ENCODE measurements at places on chromosomes 2 and 18. TPM values are rescaled to one million over a fixed set of nuclear protein-coding genes. Genes with fewer than 3 reads are reported as not detected.

DNA sequence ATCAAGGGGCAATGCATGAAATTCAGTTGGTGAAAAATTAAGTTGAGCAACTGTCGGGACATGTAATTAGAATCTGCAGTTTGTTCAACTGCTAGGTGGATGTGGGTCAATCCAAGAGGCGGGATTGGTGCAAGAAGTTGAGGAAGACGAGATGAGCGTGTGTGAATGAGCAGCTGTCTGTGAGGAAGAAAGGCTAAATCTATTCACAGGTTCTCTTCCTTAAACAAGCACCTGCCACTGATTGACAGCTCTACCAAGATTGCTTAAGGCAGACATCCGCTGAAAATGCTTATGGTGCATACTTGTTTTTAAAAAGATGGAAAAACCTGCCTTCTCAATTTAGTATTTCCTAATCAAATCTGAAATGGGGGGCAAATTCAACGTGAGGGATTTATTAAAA lies 323.4 kb upstream of the THUMPD2 start:
- no peaks in the 10 kb centered on the region for H3K4me1 ChIP-seq
- H3K36me3 ChIP-seq = no peaks in the 10 kb centered on the region
- DNase-seq = no peak
- no peaks in the 10 kb centered on the region for H3K27me3 ChIP-seq

The UGT1A4 gene
- not detected for total RNA-seq

The TPO gene
- total RNA-seq = not detected

The EIF5B gene
- 96.2 TPM for total RNA-seq

The MDH1B gene
- 0.81 TPM for total RNA-seq

GRCh38 chr2:46187112-46187618 lies 110.0 kb upstream of the EPAS1 start:
- H3K27me3 ChIP-seq = no peaks in the 10 kb centered on the region
- peak overlapping the region; percentile 38 for H3K4me3 ChIP-seq
- no peak overlapping the region for H3K27ac ChIP-seq

DNA sequence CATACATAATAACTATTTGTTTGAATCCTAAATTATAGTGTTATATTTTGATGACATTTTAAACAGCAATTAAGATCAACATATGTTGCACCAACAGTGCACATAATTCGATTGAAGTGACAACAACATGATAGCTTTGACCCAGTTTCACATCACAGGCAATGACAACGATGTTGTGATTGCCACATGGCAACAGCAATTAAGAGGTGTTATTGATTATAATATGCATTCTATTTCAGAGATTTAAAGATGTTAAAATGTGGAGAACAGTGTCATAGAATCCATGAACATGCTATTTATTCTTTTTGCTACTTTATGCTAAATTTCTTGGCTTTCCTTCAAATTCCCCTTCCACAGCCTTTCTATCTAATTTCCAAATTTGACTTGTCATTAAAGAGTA lies 68.3 kb upstream of the STAT1 start:
- H3K4me1 ChIP-seq = peaks cover 8% of the 10 kb centered on the region
- H3K27ac ChIP-seq = no peak overlapping the region
- no peaks in the 10 kb centered on the region for H3K27me3 ChIP-seq

DNA sequence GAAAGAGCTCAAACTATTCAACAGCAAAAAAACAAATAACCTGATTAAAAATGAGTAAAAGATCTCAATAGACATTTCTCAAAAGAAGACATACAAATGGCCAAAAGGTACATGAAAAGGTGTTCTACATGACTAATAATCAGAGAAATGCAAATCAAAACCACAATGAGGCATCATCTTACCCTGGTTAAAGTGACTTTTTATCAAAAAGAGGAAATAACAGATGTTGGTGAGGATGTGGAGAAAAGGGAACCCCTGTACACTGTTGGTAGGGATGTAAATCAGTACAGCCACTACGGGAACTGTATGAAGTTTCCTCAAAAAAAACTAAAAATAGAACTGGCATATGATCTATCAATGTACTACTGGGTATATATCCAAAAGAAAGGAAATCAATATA lies 39.8 kb upstream of the TMEM163 start:
- H3K36me3 ChIP-seq = no peaks in the 10 kb centered on the region
- no peaks in the 10 kb centered on the region for H3K4me1 ChIP-seq
- no peak overlapping the region for H3K4me3 ChIP-seq

- no peaks in the 10 kb centered on the region for H3K36me3 ChIP-seq
- no peaks in the 10 kb centered on the region for H3K27me3 ChIP-seq
- peak overlapping the region; percentile 13 for H3K27ac ChIP-seq
- peaks cover 98% of the 10 kb centered on the region for H3K4me1 ChIP-seq
- DNase-seq = no peak
Measured at GRCh38 chr2:197207106-197207505, 103.5 kb downstream of the ANKRD44 start.

DNA sequence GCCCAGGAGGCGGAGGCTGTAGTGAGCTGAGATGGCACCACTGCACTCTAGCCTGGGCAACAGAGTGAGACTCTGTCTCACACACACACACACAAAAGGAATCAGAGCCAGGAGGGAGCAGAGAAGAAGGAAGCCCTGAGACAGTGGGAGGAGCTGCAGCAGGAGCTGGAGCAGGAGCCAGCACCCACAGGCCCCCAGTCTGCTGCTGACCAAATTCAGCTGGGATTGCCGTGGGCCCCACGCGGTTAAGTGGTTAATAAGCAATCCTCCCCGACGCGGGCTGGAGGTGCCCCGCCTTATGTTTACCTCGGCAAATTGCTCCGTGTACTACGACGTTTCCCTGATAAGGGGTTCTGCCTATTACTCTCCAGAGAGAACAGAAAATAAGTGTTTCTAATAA lies 265.3 kb downstream of the TWIST2 start:
- H3K36me3 ChIP-seq = peaks cover 9% of the 10 kb centered on the region
- H3K4me1 ChIP-seq = no peaks in the 10 kb centered on the region
- H3K4me3 ChIP-seq = no peak overlapping the region
- DNase-seq = no peak
- H3K27me3 ChIP-seq = no peaks in the 10 kb centered on the region
- no peak overlapping the region for H3K27ac ChIP-seq

GRCh38 chr2:45583977-45584376 lies 27.1 kb downstream of the SRBD1 start:
- DNase-seq = no peak
- H3K27ac ChIP-seq = no peak overlapping the region
- no peaks in the 10 kb centered on the region for H3K4me1 ChIP-seq
- no peaks in the 10 kb centered on the region for H3K27me3 ChIP-seq

DNA sequence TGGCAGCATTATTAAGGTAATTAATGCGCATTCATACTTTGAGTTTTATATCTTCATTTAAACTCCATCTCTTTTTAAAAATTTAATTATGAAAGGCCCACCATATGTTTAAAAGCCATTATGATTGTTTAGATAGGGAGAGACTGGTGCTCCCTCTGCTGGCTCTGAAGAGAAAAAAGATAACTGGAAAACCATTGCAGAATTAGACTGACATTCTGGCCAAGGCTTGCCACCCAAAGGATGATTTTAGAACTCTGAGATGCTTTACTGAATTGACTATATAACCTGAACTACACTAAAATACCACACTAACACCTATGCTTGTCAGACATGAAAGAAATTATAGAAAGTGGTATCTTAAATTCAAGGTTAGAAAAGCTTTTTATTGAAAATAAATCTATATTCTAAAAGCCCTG lies 127.6 kb upstream of the SPOPL start:
- H3K27me3 ChIP-seq = no peaks in the 10 kb centered on the region
- no peak overlapping the region for H3K4me3 ChIP-seq
- DNase-seq = no peak
- no peak overlapping the region for H3K27ac ChIP-seq
- no peaks in the 10 kb centered on the region for H3K4me1 ChIP-seq

DNA sequence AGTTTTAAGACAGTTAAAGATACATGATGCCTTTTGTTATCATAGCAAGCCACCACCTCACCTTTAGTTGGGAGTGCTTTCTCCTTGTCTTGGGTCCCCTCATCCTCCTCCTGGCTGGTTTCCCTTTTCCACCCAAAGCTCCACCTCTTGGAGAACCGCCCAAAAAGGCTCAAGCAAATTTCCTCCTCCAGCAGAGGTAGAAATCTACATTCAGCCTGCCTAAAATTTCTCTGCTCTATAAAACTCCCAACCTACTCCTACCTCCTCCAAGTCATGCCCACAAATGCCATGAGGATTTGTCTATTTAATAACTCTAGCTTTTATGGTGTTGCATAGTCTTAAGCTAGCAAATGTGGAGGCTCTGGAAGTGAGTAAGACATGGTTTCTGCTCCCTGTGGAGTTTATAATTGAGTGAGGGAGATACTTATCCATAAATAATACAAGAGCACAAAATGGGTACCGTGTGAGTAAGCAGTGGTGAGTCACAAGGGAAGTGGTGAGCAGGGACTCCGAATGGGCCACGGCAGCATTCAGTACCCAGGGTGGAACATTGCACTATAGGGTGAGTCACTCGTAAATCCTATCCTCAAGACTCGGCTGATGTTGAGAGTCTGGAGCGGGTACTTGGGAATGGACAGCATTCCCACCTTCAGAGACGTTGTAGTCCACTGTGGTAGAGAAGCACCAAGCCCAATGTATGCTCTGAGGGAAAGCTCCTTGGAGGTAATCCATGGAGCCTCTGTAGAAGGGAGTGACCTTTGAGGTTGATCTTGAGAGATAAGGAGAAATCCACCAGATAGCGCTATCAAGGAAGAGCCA lies 146.3 kb downstream of the RTN4 start:
- no peaks in the 10 kb centered on the region for H3K27me3 ChIP-seq
- no peak overlapping the region for H3K27ac ChIP-seq
- H3K4me1 ChIP-seq = peaks cover 8% of the 10 kb centered on the region
- DNase-seq = peak; percentile 19
- H3K4me3 ChIP-seq = no peak overlapping the region

GRCh38 chr2:36781907-36782720 lies 85.6 kb downstream of the VIT start:
- H3K27me3 ChIP-seq = no peaks in the 10 kb centered on the region
- no peak for DNase-seq
- H3K4me1 ChIP-seq = no peaks in the 10 kb centered on the region
- H3K36me3 ChIP-seq = no peaks in the 10 kb centered on the region
- H3K27ac ChIP-seq = no peak overlapping the region

The TMEM87B gene
- 16.8 TPM for total RNA-seq

GRCh38 chr2:9052821-9053533 lies 49.5 kb upstream of the MBOAT2 start:
- H3K36me3 ChIP-seq = no peaks in the 10 kb centered on the region
- H3K4me3 ChIP-seq = no peak overlapping the region
- H3K27ac ChIP-seq = no peak overlapping the region
- peaks cover 5% of the 10 kb centered on the region for H3K4me1 ChIP-seq
- DNase-seq = no peak

GRCh38 chr2:25339211-25339674 lies 2.5 kb downstream of the DNMT3A start:
- H3K27me3 ChIP-seq = no peaks in the 10 kb centered on the region
- no peak overlapping the region for H3K27ac ChIP-seq

GRCh38 chr18:9897129-9897528 lies 11.4 kb downstream of the TXNDC2 start:
- DNase-seq = no peak
- no peaks in the 10 kb centered on the region for H3K36me3 ChIP-seq
- H3K27ac ChIP-seq = peak overlapping the region; percentile 24
- no peak overlapping the region for H3K4me3 ChIP-seq
- no peaks in the 10 kb centered on the region for H3K27me3 ChIP-seq

DNA sequence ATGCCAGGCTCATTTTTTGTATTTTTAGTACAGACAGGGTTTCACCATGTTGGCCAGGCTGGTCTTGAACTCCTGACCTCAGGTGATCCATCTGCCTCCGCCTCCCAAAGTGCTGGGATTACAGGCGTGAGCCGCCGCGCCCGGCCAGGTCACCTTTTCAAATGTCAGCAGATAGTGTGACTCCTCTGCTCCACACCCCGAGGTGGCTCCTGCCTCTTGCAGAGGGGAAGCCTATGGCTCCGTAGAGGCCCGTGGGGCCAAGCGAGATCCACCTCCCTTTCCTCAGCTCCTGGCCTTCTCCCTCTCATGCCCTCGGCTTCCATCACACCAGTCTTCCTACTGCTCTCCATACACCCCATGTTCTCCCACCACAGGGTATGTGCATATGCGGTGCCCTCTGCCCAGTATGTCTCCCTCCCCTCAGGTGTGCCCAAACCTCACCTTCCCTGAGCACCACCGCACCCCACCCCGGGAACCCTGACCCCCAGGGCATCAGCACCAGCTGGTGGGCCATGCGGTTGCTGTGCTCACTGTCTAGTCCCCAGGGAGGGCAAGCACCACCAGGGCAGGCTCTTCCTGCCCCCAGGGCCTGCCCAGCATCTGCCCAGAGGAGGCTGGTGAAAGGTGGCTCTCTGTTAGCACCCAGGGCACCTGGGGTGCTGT lies 10.7 kb downstream of the GPR17 start:
- H3K4me1 ChIP-seq = no peaks in the 10 kb centered on the region
- no peaks in the 10 kb centered on the region for H3K36me3 ChIP-seq
- H3K27me3 ChIP-seq = peaks cover 4% of the 10 kb centered on the region
- DNase-seq = no peak

The SGO2 gene
- 19.9 TPM for total RNA-seq

DNA sequence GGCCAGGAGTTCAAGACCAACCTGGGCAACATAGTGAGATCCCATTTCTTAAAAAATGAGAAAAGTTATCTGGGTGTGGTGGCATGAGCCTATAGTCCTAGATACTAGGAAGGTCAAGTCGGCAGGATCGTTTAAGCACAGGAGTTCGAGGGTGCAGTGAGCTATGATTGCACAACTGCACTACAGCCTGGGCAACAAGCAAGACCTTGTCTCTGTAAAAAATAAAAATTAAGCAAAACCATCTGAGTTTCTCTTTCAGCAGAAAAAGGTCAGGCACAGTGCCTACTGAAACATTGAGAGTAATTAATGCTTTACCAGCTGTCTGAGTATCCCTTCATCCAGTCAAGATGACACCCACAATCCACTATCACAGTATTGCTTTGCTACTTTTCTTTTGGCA lies 258.3 kb downstream of the MBD5 start:
- no peaks in the 10 kb centered on the region for H3K4me1 ChIP-seq
- no peaks in the 10 kb centered on the region for H3K27me3 ChIP-seq
- no peak overlapping the region for H3K4me3 ChIP-seq

GRCh38 chr2:17960925-17961324 lies 82.5 kb downstream of the KCNS3 start:
- H3K36me3 ChIP-seq = no peaks in the 10 kb centered on the region
- H3K4me1 ChIP-seq = no peaks in the 10 kb centered on the region
- H3K27ac ChIP-seq = no peak overlapping the region
- DNase-seq = no peak
- H3K4me3 ChIP-seq = no peak overlapping the region
- H3K27me3 ChIP-seq = no peaks in the 10 kb centered on the region

Data from CD8-positive, alpha-beta memory T cell (primary cell).